ENCODE measurements at places on chromosomes 13 and 19.

DNA sequence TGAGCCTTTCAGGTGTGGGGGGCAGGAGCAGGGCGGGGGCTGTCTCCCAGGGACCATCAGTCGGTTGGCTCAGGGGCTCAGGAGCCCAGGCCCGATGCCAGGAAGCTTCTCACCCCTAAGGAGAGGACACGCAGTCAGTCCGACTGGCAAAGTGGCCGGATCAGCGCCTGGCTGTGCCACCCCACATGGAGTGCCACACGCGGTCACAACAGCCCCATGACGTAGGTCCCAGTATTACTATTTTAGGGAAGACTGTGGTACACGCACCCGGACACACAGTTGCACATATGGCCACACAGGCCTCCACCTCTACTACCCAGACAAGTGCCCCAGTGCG lies 29.3 kb upstream of the GRTP1 start:
- DNase-seq, result no peak

GRCh38 chr19:5326545-5326944 lies 14.1 kb downstream of the PTPRS start:
- DNase-seq, result no peak

DNA sequence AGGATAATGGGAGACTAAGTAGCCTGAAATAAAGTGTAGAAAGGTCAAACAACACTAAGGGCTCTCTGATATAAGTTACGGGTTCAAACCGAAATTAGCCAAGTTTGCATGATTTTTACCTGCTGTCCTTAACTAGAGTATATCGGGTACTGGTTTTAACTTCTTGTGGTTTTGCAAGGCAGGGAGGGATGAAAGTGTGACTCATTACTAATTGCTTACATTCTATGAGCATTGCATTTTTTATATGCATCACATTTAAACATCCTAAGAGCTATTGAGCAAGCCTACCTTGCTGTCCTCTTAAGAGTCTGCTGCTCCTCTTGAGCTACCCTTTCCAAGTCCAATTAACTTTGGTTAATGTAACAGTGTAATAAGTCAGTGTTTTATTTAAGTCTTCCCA lies 415.4 kb downstream of the SLITRK5 start:
- DNase-seq, result no peak

GRCh38 chr19:54622431-54622830 lies 7.9 kb upstream of the LILRB1 start:
- no peak for DNase-seq

GRCh38 chr13:30159446-30159839 lies 147.9 kb downstream of the KATNAL1 start:
- DNase-seq, result no peak

DNA sequence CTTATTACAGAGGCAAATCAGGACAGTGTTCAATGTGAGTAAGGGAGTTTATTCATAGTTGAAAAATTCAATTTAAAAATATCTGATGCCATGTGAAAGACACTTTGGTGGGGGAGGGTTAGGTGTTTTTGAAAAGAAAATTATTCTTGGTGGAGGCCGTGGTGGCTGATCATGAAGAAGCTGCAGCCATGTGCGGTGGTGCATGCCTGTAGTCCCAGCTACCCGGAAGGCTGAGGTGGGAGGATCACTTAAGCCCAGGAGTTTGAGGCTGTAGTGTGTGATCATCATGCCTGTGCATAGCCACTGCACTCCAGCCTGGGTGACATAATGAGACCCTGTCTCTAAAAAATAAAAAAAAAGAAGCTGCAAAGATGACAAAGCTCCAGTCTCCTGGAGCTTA lies 28.6 kb downstream of the WDFY2 start:
- DNase-seq, result no peak

DNA sequence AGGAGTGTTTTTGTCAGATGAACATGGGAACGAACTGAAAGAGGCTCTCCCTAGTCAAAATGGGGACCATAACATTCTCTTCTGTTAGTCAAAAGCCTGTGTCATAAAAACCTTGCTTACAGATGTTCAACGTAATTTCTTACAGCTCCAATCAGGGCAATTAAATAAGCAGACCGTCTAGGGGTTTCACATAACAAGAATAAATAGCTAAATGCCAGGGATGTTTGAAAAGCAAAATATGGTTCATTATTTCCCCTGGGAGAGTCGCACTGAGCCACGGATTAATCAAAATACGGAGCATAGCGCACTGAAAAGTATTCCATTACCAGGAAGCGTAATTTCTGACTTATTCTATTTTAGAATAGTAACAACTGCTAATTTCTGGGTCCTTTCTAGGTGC lies 63.7 kb upstream of the MRI1 start:
- no peak for DNase-seq

DNA sequence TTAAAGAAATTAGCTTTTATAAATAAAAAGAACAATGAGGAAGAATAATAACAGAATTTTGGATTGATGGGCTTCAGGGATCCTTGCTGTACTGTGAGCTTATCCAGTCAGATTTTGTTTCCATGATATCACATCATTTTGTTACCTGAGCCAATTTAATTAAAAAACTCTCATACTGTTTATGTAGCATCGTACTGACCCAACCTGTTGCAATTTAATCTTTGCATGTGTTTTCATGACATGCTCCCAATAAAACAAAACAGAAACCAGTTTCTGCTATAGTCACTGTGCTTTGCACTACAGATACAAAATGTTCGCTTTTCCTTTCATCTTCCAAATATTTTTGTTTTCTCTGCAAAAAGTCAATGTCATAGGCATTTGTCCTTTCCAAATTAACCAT lies 109.7 kb upstream of the RNF113B start:
- no peak for DNase-seq

DNA sequence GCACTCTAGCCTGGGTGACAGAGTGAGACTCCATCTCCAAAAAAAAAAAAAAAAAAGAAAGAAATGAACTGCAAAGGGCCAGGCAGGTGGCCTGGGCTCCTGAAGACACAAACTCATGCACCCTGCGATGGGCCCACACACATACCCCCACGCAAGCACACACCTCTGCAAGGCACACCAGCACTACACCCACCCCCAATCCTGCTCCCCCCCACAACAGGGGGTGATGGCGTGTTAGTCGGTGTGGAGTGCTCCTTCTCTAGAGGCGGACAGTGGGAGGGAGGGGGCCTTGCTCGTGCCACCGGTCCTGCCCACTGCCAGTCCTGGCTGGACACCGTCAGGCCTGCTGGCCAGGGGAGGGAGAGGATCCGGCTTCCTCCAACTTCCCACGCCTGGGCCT lies 1.6 kb upstream of the SLC8A2 start:
- no peak for DNase-seq

DNA sequence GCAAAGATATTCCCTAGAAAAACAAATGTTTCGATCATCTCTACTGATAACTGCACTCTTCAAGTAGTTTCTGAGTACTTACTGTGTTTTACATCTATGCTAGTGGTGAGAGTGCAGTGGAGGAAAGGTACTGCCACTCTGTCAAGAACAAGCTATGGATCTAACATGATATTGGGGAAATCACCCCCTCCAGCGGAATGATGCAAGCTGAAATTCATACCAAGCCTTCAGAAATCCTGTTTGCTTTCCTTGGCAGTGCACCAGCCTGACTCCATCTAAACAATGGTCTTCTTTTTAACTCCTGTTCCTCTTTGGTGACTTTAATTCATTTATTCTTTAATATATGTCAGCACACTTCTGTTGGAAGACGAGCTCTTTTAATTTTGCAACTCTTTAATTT lies 238.0 kb downstream of the PCDH9 start:
- DNase-seq, result no peak

GRCh38 chr13:110001670-110002275 lies 215.4 kb upstream of the IRS2 start:
- DNase-seq, result no peak
